ENCODE measurements at places on chromosomes 7 and 10. TPM values are rescaled to one million over a fixed set of nuclear protein-coding genes. Genes with fewer than 3 reads are reported as not detected.

- H3K27ac ChIP-seq, result no peak overlapping the region
- H3K4me1 ChIP-seq, result no peaks in the 10 kb centered on the region
- no peak for DNase-seq
These were observed 80.4 kb downstream of the VSTM4 start for GRCh38 chr10:49034925-49035324.

Gene TMEM196
- total RNA-seq, result not detected

Gene SUN3
- total RNA-seq, result not detected

DNA sequence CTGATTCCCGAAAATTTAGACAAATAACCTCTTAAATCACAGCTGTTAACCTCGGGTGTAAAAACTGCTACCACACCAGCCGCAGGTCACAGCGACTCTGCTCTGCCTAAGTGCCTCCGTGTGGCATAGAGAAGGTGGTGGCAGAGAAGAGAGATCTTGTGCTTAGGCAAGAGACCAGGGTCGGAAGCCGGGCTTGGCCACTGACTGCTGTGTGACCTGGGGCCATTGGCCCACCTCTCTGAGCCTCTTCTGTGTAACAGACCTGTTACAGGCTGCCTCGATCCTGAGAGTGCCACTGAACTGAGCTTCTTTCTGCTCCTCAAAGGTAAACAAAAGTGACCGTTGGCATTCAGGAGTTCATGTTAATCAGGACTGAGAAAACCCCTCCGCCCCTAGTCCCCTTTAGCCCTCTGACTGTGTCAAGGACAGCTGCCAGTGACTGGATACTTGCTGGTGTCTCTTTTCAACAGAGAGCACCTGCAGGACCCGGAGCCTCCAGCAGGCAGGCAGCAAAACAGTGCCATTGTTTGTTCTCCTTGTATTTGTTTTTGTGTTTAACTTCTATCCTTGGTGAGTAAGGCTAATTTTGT, 36.5 kb downstream of the ZMIZ1 start:
- peaks cover 3% of the 10 kb centered on the region for H3K36me3 ChIP-seq
- H3K27me3 ChIP-seq, result no peaks in the 10 kb centered on the region
- H3K27ac ChIP-seq, result no peak overlapping the region
- DNase-seq, result no peak

Gene PRSS37
- total RNA-seq, result not detected

DNA sequence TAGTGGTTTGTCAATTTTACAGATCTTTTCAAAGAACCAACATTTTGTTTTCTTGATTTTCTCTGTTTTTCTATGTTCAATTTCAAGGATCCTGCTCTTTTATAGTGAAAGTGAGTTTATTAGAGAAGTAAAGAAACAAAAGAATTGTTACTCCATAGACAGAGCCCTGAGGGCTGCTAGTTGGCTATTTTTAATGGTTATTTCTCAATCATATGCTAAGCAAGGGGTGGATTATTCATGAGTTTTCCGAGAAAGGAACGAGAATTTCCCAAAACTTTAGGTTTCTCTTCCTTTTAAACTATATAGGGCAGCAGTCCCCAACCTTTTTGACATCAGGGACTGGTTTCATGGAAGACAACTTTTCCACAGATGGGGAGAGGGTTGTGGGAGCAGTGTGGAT, 165.0 kb downstream of the CCSER2 start:
- H3K27ac ChIP-seq, result no peak overlapping the region
- peaks cover 6% of the 10 kb centered on the region for H3K4me1 ChIP-seq
- no peaks in the 10 kb centered on the region for H3K27me3 ChIP-seq
- no peak for DNase-seq
- no peak overlapping the region for H3K4me3 ChIP-seq
- H3K36me3 ChIP-seq, result no peaks in the 10 kb centered on the region

DNA sequence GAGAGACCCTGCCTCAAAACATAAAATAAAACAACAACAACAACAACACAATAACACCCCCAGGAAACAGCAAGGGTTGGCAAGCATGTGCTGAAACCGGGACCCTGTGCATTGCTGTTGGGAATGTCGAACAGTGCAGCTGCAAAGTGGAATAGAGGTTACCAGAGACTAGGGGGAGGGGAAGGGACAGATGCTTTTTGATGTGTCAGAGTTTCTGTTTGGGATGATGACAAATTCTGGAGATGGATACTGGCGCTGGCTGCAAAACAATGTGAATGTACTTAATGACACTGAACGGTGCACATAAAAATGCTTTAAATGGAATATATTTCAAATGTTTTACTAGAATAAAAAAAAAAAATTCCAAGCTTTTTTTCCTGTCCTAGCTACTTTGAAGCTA, 241.8 kb downstream of the TEX36 start:
- H3K27me3 ChIP-seq, result no peaks in the 10 kb centered on the region
- no peaks in the 10 kb centered on the region for H3K36me3 ChIP-seq
- DNase-seq, result peak; percentile 43
- no peaks in the 10 kb centered on the region for H3K4me1 ChIP-seq
- no peak overlapping the region for H3K4me3 ChIP-seq

Gene C10orf143
- 0.56 TPM for total RNA-seq
